ENCODE measurements at places on chromosomes 13 and 19.

DNA sequence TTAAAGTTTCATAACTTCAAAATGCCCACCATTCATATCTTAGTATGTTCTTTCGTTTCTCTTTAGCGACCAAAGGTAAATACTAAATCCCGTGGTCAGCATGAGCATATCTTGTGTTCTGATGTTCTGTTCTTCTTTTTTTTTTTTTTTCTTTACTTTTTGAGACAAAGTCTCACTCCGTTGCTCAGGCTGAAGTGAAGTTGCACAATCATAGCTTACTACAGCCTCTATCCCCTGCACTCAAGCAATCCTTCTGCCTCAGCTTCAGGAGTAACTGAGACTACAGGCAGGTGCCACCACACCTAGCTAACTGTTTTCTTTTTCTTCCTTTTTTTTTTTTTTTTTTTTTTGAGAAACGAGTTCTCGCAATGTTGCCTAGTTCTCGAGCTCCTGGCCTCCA, 60.9 kb upstream of the ATP12A start:
- DNase-seq, result peak; percentile 78

GRCh38 chr13:77338329-77338728, 11.4 kb upstream of the MYCBP2 start:
- DNase-seq, result peak; percentile 28

- DNase-seq, result no peak
Measured at GRCh38 chr13:30746791-30747190, 11.4 kb downstream of the ALOX5AP start.

DNA sequence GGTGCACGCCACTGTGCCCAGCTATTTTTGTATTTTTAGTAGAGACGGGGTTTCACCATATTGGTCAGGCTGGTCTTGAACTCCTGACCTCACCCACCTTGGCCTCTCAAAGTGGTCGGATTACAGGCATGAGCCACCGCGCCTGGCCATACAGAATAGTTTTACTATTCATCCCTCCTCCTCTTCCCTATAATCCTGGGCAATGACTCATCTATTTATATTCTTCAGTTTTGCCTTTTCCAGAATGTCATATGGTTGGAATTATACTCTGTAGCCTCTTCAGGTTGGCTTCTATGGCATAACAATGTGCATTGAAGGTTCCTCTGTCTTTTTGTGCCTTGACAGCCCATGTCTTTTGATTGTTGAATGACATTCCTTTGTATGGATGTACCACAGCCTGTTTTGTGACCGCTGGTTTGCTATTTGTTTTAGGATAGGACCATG, 22.2 kb upstream of the LRP3 start:
- no peak for DNase-seq

GRCh38 chr19:39411832-39412099, 703 bp upstream of the PLEKHG2 start:
- peak; percentile 96 for DNase-seq

GRCh38 chr13:86038490-86038889, 239.3 kb upstream of the SLITRK6 start:
- DNase-seq, result no peak

DNA sequence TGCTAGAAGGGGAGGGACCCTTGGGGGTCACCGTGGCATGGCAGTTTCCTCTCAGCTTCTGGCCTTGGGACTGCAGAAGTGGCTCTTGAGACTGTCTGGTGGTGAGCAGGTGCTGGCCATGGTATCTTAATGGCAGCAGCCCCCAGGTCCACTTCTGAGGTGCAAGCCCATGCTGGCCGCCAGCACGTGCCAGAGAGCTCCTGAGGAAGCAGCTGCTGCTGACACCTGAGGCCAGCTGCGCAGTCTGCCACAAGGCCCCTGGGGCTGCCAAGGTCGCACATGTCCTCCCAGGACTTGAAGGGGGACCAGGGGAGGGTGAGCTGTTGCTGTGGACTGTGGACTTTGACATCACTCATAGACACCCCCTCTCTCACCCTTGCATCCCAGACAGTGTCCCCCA, 48.0 kb downstream of the NFIX start:
- DNase-seq, result peak; percentile 23

DNA sequence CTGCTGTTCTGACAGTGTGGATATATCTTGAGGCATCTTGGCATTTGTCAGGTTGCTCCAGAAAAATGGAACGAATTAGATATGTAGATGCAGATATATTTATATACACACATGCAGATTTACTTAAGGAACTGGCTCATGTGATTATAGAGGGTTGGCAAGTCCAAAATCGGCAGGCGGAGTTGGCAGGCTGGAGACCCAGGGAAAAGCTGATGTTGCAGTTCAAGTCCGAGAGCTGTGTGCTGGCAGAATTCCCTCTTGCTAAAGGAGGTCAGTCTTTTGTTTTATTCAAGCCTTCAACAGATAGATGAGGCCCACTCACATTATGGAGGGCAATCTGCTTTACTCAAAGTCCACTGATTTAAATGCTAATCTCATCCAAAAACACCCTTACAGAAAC, 24.4 kb upstream of the CSNK1A1L start:
- no peak for DNase-seq

DNA sequence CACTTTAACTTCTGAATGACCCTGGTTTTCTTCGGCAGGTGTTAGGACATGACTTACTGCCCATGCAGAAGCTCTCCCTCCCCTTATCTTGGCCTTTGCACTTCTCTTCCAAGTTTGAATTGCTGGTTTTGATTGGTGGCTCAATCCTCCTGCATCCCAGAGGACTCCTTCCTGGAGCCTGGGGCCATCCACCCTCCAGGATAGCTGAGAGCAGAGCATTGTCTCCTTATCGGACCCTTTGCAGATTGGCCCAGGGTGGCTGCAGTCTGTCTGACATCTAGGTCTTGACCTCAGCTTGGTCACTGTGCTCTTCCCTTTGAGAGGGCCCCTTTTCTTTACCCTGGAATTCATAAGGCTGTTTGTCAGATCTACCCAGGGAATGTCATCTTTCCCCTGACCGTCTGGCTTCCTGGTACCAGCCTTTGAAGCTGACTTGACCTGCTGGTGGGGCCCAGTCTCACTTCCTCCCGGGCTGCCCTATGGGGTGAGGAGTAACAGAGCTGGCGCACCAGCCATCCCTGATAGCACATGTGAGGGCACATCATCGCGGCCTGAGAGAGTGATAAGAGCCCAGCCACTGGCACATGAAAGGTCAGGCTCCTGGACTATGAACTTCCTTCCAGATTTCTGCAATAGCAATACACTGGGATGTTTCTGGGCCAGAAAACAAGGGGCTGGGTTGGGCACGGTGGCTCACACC, 172.9 kb upstream of the UBL3 start:
- peak; percentile 32 for DNase-seq

DNA sequence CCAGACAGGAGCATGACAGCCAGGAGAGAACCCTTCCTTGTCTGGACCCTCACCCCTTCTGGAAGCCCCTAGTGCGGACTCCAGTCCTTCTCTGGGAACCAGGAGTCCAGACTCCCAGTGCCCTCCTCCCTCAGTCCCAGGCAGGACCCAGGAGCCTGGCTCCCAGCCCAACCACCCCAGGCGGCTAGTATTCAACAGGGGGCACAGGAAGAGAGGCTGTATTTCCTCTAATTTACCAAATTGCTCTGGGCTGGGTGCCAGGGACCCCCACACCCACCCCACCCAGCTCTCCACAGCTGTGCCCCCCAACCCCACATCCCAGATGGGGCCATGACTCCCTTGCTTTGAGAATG, 3.3 kb downstream of the GRIN2D start:
- DNase-seq, result no peak

All from MV-4-11 (cell line).